Stimulated activated memory B cell treated with anti-CD40 and anti-IgM and Interleukin-4, amounts not matched to agents 10 μg/mL and 1 μg/mL and 100 μg/mL, for 72 hours (primary cell): ENCODE measurements at places on chromosomes 13 and 19.
A peak's percentile ranks its signal among the peaks of the same experiment; 100 is the strongest.

DNA sequence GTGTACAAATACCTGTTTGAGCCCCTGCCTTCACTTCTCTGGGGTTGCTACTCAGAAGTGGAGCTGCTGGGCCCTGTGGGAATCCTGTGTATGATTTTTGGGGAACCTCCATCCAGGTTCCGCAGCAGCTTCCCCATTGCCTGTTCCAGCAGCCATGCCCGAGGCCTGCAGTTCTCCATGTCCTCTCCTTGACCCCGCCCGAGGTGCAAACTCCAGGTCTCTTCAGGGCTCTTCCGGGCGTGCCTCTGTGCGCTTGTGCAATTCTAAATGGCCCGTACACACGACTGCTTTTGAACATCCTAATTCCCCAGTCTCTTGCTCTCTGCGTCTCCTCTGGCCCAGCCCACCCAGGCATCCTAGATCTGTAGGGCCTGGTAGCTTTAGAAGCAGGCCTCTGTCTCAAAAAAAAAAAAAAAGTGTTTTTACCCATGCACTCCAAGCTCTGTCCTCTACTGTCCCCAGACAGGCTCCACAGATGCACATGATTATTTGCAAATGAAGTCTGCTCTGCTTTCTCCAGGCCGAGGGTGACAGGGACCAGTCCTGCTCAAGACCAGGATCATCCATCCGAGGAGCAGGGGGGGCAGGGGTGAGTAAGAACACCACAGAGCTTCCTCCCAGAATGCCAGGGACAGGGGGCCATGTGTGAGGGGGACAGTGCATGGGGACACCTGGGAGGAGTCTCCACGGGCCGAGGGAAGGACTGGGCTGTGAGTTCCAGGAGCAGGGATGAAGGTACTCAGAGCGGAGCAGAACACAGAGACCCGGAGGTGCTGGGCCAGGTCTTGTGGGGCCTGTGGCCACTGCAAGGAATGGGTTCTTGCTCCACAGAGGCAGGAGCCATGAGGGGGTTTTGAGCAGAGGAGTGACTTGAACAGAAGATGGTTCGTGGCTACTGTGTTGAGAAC is 51.7 kb downstream of the SLC7A9 start:
- no peak overlapping the region for H3K27ac ChIP-seq
- H3K27me3 ChIP-seq, result peaks cover 54% of the 10 kb centered on the region
- H3K4me1 ChIP-seq, result peaks cover 8% of the 10 kb centered on the region
- no peak for ATAC-seq
- no peaks in the 10 kb centered on the region for H3K36me3 ChIP-seq
- H3K4me3 ChIP-seq, result no peak overlapping the region

DNA sequence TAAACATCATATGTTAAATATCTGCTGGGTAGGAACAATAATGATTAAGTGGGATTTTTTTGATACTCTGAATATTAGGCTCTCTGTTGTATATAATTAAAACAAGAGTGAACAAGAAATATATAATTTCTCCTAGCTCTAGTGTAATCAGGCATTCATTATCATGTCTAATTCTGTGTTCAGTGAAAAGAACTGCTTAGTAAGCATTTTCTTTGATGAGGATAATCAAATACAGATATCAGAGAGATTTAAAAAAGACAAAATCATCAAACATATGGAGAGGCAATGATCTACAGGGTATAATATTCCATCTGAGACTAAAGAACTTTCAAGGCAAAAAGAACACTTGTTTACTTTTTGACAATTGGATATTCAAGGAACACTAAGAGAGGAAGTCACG is 241.1 kb downstream of the DNAJC15 start:
- no peak overlapping the region for H3K27ac ChIP-seq
- peaks cover 10% of the 10 kb centered on the region for H3K27me3 ChIP-seq
- no peak for ATAC-seq
- no peaks in the 10 kb centered on the region for H3K4me1 ChIP-seq
- H3K4me3 ChIP-seq, result no peak overlapping the region

DNA sequence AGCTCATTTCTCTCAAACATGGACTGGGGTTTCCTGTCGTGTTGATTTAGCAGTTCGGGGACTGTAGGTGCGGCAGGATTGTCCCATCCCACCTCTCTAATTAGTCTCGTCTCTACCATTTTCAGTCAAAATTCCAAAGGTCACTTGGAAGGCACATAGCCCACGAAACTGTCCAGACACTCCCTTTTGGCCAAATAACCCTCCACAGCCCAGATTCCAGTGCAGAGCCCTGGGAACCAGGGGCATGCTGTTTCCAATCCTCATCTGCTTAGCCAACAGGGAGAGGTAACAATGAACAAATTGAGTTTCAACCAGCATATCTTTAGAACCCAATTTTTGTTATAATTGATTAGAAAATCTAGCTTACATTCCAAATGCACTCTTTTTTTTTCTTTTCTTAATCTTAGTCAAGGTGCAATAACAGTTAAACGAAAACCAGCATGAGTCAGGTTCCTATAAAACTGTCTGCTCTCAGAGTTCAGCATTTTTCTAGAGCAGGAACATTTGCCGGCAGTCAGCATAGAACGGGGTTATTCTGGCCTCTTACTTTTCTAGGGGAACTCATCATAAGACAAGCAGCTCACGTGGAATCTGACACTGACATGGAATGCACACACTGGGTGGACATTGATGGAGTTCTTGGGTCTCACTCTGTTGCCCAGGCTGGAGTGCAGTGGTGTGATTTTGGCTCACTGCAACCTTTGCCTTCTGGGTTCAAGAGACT is 14.4 kb upstream of the CEBPA start:
- ATAC-seq, result no peak
- no peak overlapping the region for H3K4me3 ChIP-seq
- H3K4me1 ChIP-seq, result no peaks in the 10 kb centered on the region
- no peaks in the 10 kb centered on the region for H3K36me3 ChIP-seq

DNA sequence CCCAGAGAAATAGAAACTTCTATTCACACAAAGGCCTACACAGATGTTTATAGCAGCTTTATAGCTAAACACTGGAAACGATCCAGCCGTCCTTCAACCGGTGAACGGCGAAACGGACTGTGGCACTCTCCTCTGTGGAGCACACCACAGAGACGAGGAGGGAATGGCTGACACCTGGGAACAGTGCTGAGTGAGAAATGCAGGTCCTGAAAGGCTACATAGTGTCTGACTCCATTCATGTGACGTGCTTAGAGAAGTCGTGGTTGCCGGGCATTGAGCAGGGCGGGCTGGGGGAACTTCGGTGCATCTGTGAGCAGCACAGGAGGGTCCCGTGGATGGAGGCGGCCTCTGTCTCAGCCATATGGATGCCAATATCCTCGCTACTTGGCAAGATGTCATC is 3.1 kb upstream of the GRK1 start:
- H3K4me3 ChIP-seq, result no peak overlapping the region
- peaks cover 18% of the 10 kb centered on the region for H3K27me3 ChIP-seq
- ATAC-seq, result no peak
- H3K36me3 ChIP-seq, result peaks cover 11% of the 10 kb centered on the region

DNA sequence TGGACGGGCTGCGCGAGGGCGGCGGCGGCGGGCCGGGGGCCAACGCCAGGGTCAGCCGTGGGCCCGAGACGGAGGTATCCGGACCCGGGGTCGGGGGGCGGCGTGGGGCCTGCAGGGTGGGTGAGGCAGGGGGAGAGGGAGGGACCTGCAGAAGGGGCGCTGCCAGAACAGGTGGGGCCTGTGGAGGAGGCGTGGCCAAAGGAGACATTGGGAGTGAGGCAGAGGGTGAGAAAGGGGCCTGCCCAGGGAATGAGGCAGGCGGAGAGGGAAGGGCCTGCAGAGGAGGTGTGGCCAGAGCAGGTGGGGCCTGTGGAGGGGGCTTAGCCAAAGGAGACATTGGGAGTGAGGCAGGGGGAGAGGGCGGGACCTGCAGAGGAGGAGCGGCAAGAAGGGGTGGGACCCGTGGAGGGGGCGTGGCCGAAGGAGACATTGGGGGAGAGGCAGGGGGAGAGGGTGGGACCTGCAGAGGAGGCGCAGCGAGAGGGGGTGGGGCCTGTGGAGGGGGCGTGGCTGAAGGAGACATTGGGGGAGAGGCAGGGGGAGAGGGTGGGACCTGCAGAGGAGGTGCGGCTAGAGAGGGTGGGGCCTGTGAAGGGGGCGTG is 4.2 kb downstream of the PRR36 start:
- peaks cover 75% of the 10 kb centered on the region for H3K27me3 ChIP-seq
- H3K4me3 ChIP-seq, result peak overlapping the region; percentile 38
- peak; percentile 0 for ATAC-seq
- H3K27ac ChIP-seq, result no peak overlapping the region
- peaks cover 7% of the 10 kb centered on the region for H3K36me3 ChIP-seq

GRCh38 chr13:30821421-30821820 is 84.7 kb upstream of the MEDAG start:
- peaks cover 47% of the 10 kb centered on the region for H3K27me3 ChIP-seq
- no peak for ATAC-seq
- no peak overlapping the region for H3K27ac ChIP-seq
- no peak overlapping the region for H3K4me3 ChIP-seq
- no peaks in the 10 kb centered on the region for H3K36me3 ChIP-seq

- ATAC-seq, result no peak
- no peak overlapping the region for H3K4me3 ChIP-seq
- no peak overlapping the region for H3K27ac ChIP-seq
- no peaks in the 10 kb centered on the region for H3K36me3 ChIP-seq
Measured at GRCh38 chr13:48864100-48864499, 111.6 kb upstream of the FNDC3A start.

GRCh38 chr19:13784731-13785452 is 10.4 kb upstream of the ZSWIM4 start:
- ATAC-seq, result peak; percentile 77
- peaks cover 42% of the 10 kb centered on the region for H3K4me1 ChIP-seq
- peak overlapping the region; percentile 55 for H3K4me3 ChIP-seq
- H3K36me3 ChIP-seq, result no peaks in the 10 kb centered on the region
- H3K27me3 ChIP-seq, result no peaks in the 10 kb centered on the region
- peak overlapping the region; percentile 60 for H3K27ac ChIP-seq

GRCh38 chr13:77928909-77929308 is 10.3 kb upstream of the EDNRB start:
- peaks cover 29% of the 10 kb centered on the region for H3K27me3 ChIP-seq
- ATAC-seq, result no peak
- H3K4me1 ChIP-seq, result no peaks in the 10 kb centered on the region
- no peak overlapping the region for H3K27ac ChIP-seq

DNA sequence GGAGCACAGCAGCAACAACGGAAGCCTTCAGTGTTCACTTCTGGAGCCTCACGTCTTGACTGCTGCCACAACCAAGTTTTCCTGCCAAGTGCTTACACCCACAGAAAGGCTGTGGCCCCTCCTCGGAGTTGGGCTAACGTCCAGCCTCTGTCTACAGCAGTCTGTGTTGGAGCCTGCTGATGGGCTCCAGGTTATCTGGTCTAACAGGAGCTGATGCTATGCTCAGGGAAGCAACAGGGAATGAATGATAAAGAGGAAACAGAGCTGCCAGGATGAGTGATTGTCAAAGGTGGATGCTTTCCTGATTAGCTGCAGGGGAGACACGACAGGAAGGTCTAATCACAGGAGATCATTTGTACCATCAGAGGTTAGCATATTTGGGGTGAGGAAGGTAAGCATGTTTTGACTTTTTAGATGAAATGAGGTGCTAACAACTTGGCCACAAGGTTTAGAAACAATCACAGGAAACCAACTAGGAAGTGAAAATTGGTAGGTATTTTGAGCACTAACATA is 53.8 kb upstream of the RCBTB2 start:
- peaks cover 15% of the 10 kb centered on the region for H3K4me1 ChIP-seq
- no peak overlapping the region for H3K4me3 ChIP-seq
- H3K27me3 ChIP-seq, result peaks cover 68% of the 10 kb centered on the region
- H3K27ac ChIP-seq, result no peak overlapping the region

- peaks cover 37% of the 10 kb centered on the region for H3K4me1 ChIP-seq
- H3K4me3 ChIP-seq, result peak overlapping the region; percentile 88
- no peak for ATAC-seq
- H3K36me3 ChIP-seq, result peaks cover 35% of the 10 kb centered on the region
- H3K27ac ChIP-seq, result peak overlapping the region; percentile 88
Measured at GRCh38 chr19:19626516-19627472, 1.2 kb downstream of the LPAR2 start.

DNA sequence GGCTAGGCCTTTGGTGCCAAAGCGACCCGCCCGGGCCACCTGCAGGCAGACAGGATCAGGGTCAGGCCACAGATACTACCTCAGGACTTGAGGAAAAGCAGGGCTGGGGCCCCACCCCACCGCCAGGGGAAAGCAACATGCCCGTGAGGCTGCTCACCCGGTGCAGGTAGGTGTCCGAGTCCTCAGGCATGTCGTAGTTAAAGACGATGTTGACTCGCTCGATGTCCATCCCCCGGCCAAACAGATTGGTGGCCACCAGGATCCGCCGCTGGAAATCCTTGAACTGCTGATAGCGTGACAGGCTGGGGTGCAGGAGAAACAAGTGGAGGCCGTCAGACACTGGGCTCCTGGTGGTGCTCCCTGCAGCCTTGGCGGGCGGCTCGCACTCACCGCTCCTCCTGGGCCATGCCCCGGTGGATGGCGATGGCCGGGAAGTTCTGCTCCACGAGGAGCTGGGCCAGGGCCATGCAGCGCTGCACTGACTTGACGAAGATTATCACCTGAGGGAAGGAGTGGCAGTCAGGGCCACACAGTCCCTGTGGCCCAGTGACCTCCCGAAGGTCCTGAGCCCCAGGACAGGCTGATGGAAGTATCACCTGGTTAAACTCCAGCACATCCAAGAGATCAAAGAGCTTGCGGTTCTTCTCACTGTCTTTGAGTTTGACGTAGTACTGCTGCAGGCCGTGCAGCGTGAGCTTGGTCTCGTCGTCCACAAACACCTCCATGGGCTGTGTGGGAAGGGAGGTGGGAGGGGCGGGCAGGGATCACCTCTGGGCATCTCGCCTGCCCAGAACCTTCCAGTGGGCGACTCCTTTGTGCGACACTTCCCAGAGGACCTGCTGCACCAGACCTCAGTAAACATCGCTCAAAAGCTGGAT is 9.8 kb downstream of the DDX39A start:
- peaks cover 88% of the 10 kb centered on the region for H3K36me3 ChIP-seq
- no peaks in the 10 kb centered on the region for H3K27me3 ChIP-seq
- H3K27ac ChIP-seq, result peak overlapping the region; percentile 68
- peaks cover 72% of the 10 kb centered on the region for H3K4me1 ChIP-seq
- H3K4me3 ChIP-seq, result peak overlapping the region; percentile 12
- ATAC-seq, result no peak

GRCh38 chr13:72808917-72809500 is 27.1 kb downstream of the PIBF1 start:
- ATAC-seq, result no peak
- H3K27me3 ChIP-seq, result no peaks in the 10 kb centered on the region
- H3K4me3 ChIP-seq, result no peak overlapping the region

DNA sequence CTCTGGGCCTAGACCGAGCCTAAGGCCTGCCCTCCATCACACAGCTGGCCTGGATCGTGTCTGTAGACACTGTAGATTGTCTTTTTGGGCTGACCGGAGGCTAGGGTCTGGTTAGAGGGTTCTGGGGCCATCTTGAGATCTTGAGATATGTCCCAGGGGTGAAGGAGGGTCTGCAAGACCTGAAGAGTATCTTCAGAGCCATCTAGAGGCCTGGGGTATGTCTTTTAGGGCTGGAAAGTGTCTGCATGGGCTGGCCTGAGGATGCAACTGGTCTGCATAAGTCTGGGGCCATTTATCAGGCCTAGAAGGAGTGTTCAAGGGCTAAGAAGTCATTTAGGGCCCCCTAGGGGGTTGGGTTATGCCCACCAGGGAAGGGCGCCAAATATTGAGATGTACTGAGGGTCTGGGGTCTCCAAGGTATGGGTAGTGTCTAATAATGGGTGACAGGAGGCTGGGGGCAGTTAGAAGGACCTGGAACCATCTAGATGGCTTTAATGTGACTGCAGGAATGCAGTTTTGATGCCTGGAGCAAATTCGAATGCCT is 555 bp downstream of the SCAF1 start:
- peaks cover 74% of the 10 kb centered on the region for H3K4me1 ChIP-seq
- no peak for ATAC-seq
- H3K27me3 ChIP-seq, result no peaks in the 10 kb centered on the region
- peaks cover 28% of the 10 kb centered on the region for H3K36me3 ChIP-seq
- H3K4me3 ChIP-seq, result peak overlapping the region; percentile 96
